ENCODE measurements at places on chromosomes 1 and 21.

GRCh38 chr1:3602375-3602774, 8.9 kb downstream of the MEGF6 start:
- no peak for DNase-seq

DNA sequence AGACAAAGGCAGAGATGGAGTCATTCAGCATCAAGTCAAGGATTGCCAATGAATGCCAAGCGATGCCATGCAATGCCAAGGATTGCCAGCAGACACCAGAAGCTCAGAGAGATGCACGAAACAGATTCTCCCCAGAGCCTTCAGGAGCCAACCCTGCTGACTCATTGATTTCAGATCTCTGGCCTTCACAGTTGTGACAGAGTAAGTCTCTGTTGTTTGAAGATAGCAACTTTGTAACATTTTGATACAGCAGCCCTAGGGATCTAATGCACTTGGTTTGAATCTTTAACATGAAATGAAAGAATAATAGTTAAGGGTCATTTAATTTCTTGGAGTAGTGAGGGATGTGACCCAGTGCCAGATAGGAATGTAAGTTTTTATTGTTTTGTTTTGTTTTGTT, 287.4 kb upstream of the RUNX1 start:
- no peak for DNase-seq

GRCh38 chr1:116403496-116404136, 30.6 kb downstream of the ATP1A1 start:
- no peak for DNase-seq

GRCh38 chr1:156172696-156173470, 19.5 kb downstream of the SEMA4A start:
- DNase-seq: no peak

- DNase-seq: no peak
Measured at GRCh38 chr1:88982055-88982454, 10.4 kb downstream of the KYAT3 start.

DNA sequence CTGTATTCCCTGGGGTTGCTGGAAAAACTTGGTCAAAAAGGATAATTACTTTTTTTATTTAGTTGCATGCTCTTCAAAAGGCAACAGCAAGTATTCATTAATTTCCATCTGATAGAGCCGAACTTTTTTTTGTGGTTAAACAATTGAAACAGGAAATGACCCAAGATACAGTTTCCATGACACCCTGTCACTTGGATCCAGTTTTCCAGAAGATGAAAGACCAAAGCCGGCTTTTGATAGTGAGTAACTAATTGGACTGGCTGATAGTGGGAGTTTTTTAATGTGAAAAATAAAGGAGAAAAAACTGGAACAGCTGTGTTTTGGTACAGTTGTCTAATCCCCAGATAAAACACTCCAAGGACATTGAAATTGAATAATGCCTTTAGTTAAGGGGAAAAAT, 33.0 kb downstream of the CACHD1 start:
- DNase-seq: no peak

DNA sequence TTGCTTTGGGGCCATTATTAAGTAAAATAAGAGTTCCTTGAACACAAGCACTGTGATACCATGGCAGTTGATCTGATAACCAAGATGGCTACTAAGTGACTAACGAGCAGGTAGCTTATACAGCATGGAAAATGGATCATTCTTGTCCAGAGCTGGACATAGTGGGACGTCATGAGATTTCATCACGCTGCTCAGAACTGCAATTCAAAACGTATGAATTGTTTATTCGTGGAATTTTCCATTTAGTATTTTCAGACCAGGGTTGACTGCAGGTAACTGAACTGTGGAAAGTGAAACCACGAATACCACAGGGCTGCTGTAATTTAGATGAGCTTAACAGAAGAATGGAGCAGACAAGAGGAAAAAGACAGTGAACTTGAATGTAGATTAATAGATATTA, 38.9 kb downstream of the CCDC18 start:
- peak; percentile 23 for DNase-seq

DNA sequence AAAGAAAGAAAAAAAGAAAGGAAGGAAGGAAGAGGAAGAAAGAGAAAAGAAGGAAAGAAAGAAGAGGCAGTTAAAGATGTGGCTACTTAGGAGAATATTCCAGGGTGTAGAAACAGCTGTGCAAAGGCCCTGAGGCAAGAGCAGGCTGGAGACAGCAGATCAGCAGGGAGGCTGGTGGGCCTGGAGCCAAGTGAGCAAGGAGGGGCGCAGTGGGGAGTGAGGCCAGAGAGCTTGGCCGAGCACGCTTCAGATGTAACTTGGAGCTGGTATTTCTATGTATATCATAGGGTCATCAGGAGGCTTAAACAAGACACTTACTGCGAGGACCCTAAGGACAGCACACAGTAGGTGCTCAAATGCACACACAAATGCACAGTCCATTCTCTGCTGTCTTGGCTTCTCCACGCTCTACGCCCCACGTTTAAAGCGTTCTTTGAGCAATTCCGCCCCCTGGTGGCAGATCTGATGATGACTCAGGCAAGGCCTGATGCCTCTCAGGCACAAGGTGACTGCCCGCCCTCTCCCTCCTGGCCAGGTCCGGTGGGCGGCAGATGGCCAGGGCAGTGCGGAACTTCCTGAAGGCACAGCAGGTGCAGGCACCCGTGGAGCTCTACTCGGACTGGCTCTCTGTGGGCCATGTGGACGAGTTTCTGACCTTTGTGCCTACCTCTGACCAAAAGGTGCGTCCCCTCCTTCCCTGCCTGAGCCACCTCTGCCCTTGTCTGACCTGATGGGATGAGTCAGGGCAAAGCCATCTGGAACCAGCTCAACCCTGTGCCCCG, 11.9 kb upstream of the PADI3 start:
- DNase-seq: peak; percentile 85

DNA sequence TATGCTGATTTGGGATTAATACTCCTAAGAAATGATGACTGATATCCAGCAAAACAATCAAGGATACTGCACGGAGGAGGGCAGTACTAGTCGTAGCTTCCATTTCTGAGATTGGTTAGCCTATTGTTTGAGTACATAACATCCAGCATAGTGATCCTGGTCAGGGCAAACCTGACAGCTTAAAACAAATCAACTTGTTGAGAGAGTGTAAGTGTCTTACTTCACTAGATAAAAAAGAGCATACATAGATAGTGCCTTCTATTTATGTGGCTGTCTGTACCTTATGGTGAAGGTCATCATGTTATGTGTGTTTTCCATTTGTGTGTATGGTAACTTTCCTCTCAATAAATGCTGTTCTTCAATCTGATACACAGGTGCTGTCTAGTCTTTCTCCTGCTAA, 228.4 kb downstream of the PTGER3 start:
- DNase-seq: no peak

DNA sequence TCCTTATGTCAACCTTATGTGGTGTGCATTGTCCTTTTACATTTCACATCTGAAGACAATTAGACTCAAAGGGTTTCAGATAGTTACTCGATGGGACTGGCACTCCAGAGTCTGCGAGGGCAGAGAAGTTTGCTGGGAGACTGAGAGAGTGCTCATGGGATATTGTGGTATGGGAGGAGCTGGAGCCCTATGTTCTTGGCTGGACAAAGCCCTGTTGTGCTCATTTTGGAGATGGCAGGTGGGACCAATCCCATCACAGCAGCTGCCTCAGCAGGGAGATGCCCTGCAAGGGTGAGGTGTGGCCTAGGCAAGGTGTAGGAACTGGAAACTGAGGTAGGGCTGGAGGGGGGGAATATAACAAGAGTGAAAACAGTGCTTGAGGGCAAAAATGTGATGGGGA, 43.5 kb upstream of the CRNN start:
- no peak for DNase-seq

DNA sequence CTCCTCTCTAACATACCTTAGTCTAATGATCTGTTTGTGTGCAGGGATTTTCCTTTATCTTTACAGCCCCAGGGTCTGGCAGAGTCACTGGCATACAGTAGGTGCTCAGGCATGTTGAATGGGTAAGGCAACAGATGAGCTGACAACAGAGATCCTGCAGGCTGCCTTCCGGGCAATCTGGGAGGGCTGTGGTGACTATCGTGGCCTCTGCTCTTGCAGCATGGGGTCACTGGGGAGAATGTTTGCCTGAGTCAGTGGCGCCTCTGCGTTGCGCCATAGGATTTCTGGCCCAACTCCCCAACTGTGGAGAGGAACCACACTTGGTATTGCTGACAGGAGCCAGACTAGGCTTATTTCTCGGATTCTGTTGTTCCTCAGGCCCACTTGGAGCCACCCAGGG, 93.8 kb downstream of the LAMC2 start:
- DNase-seq: no peak

DNA sequence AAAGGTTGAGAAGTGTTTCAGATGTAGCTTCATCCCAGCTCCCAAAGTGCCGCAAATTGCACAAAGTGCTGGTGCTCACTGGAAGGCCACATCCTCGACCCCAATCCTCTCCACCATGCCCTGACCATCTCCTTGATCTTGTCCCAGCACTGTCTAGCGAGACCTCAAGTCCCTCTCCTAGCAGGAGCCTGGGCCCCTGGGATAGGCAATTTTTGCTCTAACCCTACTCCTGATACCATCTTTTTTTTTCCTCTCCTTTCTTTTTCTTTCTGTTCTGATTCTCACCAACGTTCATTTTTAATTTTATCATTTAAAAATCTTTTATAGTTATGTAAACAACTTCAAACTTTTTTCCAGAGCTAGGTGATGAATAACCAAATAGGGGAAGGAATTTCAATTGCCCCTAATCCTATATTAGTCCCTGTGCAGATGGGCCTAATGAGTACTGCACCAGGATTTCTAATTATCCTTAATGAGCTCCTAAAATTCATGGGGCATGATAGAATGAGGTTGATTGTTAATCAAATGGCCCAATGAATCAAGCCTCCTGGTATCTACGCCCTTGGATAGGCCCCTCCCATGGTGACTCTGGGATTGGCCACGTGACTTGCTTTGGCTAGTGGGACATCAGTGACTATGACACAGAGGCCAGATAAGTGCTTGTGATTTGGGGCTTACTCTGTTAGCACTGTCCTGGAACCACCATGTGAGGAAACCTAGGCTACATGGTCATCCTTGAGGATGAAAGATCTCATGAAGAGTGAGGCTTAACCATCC, 41.5 kb upstream of the TENT5B start:
- DNase-seq: no peak

DNA sequence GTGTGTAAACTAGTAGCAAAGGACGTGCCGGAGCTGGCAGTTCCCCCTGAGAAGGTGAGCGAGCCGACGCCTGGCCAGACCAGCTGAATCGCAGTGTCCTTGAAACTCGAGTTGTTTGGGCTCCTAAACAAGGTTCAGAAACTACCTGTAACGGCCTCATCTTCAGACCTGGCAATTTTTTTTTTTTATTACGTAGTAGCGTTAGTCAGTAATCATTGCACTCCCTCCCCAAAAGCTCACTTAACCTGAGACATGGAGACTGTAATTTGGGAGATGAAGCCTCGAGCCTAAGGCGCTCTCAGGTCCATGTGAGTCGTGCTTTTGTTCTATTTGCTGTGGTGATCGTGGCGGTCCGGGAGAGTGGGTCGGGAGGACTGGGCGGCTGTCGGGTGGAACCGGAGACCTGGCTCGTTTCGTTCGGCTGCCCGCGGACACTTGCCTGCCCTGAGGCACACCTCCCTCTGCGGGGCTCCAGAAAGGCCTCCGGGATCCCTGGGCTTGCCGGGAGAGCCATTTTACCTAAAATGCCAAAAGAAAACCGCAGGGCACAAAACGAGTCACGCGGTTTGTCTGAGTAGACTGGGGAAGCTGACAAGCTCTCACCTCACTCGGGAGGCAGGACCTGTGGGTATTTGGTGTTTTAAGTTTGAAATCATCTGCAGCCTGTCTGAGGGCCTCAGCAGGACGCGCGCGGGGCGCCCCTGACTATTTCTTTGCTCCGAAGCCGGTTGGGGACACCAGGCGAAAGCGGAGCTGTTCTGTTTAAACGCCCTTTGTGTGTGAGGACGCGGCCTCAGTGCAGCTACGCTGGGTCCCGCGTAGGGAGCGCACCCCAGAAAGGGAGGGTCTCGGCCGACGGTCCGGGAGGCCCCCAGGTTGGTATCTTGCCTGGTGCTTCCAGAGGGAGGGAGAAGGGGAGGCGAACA, 722 bp downstream of the LHX8 start:
- no peak for DNase-seq

GRCh38 chr21:42754270-42754933, 101.0 kb downstream of the PDE9A start:
- DNase-seq: no peak
